SK-N-SH (cell line): ENCODE measurements at places on chromosomes 2 and 18. TPM values are rescaled to one million over a fixed set of nuclear protein-coding genes. Genes with fewer than 3 reads are reported as not detected.

DNA sequence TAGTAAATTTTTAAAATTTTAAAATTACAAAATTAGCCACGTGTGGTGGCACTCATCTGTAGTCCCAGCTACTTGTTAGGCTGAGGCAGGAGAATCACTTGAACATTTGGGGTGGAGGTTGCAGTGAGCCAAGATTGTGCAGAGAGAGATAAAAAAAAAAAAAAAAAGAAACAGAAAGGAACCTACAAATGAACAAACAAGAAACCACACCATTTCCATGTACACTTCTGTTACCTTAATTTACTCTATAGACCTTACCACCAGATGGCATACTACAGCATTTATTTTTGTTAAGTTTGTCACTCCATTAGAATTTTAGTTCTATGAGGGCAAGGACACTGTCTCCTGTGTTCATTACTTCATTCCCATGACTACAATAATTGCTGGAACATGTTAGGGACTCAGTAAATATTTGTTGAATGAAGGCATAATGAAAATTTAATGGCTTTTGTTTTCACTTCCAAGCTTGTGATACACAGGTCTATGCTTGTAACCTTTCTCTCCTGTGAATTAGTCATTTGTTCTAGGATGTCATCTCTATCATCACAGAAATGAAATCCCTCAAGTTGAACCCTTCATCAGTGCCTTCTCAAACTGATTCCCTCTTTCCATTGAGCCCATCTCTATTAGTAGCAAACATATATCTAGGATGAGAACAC, 76.0 kb downstream of the ARHGAP15 start:
- H3K4me1 ChIP-seq, result no peaks in the 10 kb centered on the region
- no peak overlapping the region for H3K4me3 ChIP-seq
- H3K27me3 ChIP-seq, result no peaks in the 10 kb centered on the region
- no peak overlapping the region for H3K27ac ChIP-seq
- H3K36me3 ChIP-seq, result no peaks in the 10 kb centered on the region

GRCh38 chr2:59881218-59881617, 672.2 kb downstream of the BCL11A start:
- DNase-seq, result no peak
- no peaks in the 10 kb centered on the region for H3K4me1 ChIP-seq
- H3K4me3 ChIP-seq, result no peak overlapping the region
- no peak overlapping the region for H3K27ac ChIP-seq

DNA sequence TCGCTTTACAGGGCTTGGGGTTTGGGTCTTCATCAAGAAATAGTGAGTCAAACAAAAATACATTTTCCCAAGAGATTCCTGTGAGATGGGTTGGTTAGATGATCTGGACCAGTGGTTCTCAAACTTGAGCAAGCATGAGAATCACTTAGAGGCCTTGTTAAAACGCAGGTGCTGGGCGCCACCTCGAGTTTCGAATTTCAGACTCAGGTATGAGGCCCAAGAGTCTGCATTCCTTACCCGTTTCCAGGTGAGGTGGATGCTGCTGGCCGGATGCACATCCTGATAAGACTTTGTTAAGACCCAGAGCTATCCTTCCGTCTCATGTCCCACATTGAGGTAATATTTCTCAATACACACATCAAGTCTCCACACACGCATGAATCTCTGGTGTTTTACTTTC, 707.8 kb upstream of the SALL3 start:
- no peak for DNase-seq
- H3K4me3 ChIP-seq, result no peak overlapping the region
- H3K27me3 ChIP-seq, result no peaks in the 10 kb centered on the region; the same call in 1 of the 2 replicates

DNA sequence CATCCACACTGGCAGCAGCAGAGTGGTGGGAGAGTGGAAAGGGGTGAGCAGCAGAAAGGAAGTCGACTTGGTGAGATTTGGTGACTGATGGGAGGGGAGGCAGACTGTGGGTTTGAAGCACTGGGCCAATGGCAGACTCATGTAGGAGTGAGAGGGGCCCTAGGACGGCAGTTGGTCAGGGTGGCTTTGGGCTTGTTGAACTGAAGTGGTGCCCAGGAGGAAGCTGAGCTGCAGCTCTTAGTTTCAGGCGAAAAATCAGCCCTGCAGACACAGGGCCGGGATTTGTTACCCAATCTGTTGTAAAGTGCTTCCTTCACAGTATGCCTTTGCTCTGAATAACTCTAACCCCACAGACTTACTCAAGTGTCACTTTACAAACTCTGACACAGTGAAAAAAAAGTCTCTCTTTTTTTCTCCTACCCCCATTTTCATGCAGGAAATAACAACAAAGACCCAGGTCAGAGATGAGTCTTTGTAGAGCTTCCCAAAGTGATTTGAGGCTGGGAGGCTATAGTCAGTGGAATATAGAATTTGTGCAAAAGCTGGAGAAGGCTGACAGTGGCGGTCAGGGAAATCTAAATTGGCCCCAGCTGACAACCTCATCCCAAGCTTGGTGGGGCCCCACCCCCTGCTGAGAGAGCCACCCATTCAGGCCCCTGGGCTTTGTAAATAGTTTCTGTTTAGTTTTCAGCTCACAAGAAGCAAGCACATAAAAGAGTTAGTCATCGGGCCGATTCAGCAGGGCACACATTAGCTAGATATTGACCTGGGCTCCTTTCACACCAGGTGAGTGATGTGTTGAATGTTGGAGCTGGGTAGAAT, 226.9 kb downstream of the VAPA start:
- no peaks in the 10 kb centered on the region for H3K27me3 ChIP-seq
- H3K4me3 ChIP-seq, result no peak overlapping the region

DNA sequence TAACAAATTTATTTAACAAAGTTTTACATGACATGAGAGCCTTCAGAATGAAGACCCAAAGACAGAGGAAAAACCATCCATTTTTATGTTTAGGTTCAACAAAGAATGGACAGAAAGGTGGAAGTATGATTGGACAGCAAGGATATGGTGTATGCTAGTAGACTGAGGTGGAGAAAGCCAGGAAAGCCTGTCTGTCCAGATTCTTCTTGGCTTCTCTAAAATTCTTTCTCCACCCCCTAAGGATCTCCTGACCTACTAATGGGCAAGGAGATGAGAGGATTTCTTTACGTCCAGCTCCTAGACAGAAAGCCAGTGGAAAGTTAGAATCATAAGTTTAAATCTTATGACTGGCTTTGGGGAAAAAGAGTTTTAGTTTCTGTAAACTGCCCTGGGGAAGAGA, 3.0 kb downstream of the ATIC start:
- DNase-seq, result no peak
- H3K4me1 ChIP-seq, result peaks cover 10% of the 10 kb centered on the region
- no peak overlapping the region for H3K4me3 ChIP-seq
- H3K36me3 ChIP-seq, result peaks cover 22% of the 10 kb centered on the region
- H3K27me3 ChIP-seq, result no peaks in the 10 kb centered on the region
- H3K27ac ChIP-seq, result no peak overlapping the region

DNA sequence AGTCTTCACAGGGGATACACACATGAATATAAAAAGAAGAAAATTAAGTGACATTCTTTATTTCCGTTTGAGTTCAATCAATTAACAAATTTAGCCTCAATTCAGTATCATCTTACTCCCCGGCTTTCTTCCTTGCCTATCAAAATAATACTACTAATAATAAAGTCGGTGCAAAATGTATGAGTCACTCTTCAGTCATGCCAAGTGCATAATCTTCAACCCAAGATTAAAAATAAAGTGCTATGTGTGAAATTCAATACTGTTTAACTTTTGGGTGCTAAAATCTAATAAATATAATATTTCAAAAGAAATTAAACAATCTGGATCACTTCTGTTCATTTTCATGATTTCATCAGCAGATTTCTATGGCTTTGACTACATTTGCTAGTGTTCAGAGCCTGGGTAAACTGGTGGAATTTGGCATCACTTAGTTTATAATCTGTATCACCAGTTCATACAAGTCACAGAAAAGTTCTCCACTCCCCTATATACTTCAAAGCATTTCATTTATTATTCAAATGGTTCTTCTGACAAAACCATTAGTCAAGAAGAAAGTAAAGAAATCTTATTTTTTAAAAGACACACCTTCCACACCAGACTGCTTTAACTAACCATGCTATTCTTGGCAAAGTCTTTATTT, 183.6 kb downstream of the THADA start:
- H3K27me3 ChIP-seq, result no peaks in the 10 kb centered on the region
- H3K4me1 ChIP-seq, result peaks cover 24% of the 10 kb centered on the region
- H3K4me3 ChIP-seq, result no peak overlapping the region
- H3K27ac ChIP-seq, result peak overlapping the region; percentile 8; the same call in 1 of the 2 replicates
- H3K36me3 ChIP-seq, result peaks cover 4% of the 10 kb centered on the region

- H3K27ac ChIP-seq, result no peak overlapping the region
- no peak overlapping the region for H3K4me3 ChIP-seq
- DNase-seq, result peak; percentile 42
- peaks cover 7% of the 10 kb centered on the region; the same call in 1 of the 2 replicates for H3K4me1 ChIP-seq
- H3K27me3 ChIP-seq, result no peaks in the 10 kb centered on the region
- H3K36me3 ChIP-seq, result no peaks in the 10 kb centered on the region
Observed at GRCh38 chr2:43135583-43135982, 90.8 kb downstream of the ZFP36L2 start.

DNA sequence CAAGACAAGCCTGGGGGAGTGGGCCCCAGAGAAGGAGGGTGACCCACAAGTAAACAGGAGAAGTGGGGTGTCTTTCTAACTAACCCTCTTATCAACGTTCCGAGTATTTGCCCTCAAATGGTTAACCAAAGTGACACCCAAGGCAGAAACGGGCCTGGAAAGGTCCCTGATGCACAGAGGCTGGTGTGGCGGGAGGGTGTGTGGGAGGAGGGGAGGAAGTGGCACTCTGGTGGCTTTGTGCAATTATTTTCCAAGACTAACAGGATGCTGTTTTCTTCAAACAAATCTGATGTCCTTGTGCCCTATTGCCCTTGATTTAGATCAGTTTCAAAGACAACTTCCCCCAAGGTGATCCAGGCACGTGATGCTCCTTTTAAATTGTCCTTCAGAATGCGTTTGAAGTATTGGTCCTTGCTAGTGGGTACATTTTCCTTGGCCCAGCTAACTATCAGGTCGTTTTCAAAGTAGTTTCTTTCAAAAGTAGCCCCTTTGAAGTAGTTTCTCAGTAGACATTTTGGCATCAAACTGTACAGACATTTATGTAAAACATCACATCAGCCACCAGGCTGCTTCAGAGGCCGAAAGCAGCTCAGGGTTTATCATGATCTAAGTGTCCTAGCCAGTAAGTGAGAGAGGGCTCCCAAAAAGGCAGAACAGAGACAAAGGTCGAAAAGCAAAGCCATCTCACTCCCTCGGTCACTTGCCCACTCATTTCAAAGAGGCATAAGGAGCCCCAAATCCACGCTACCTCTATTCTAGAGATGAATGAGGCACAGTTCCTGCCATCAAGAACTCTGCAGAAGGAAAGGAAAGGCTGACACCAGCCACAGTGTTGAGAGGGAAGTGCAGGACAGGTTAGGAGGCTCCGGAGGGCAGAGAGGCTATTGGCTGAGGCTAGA, 371.1 kb upstream of the ID2 start:
- no peak overlapping the region for H3K27ac ChIP-seq
- no peak overlapping the region for H3K4me3 ChIP-seq
- no peaks in the 10 kb centered on the region for H3K27me3 ChIP-seq

GRCh38 chr2:98084869-98085238, 2.1 kb upstream of the VWA3B start:
- peaks cover 12% of the 10 kb centered on the region; the same call in 1 of the 2 replicates for H3K4me1 ChIP-seq
- no peak for DNase-seq
- peaks cover 44% of the 10 kb centered on the region for H3K27me3 ChIP-seq
- H3K27ac ChIP-seq, result no peak overlapping the region

Gene INPP5D
- polyA plus RNA-seq, result 0.99 and 1.3 TPM in 2 replicates

Gene IL36RN
- not detected in 2 replicates for polyA plus RNA-seq

Gene ZC3H6
- polyA plus RNA-seq, result 0.71 and 0.86 TPM in 2 replicates

Gene TDRD15
- not detected in 2 replicates for polyA plus RNA-seq

Gene DOK6
- 3.9 and 5.4 TPM in 2 replicates for polyA plus RNA-seq

Gene HOXD9
- 3.6 and 4.8 TPM in 2 replicates for polyA plus RNA-seq

Gene PAIP2B
- 0.20 and 0.23 TPM in 2 replicates for polyA plus RNA-seq
